ENCODE measurements at places on chromosomes 5 and 9.

GRCh38 chr9:109121232-109121796, 1.6 kb upstream of the TMEM245 start:
- DNase-seq, result no peak

- DNase-seq, result no peak
These were observed 135.4 kb downstream of the ISL1 start for GRCh38 chr5:51518607-51519006.

- no peak for DNase-seq
These were observed 885 bp downstream of the MPDZ start for GRCh38 chr9:13278368-13279246.

DNA sequence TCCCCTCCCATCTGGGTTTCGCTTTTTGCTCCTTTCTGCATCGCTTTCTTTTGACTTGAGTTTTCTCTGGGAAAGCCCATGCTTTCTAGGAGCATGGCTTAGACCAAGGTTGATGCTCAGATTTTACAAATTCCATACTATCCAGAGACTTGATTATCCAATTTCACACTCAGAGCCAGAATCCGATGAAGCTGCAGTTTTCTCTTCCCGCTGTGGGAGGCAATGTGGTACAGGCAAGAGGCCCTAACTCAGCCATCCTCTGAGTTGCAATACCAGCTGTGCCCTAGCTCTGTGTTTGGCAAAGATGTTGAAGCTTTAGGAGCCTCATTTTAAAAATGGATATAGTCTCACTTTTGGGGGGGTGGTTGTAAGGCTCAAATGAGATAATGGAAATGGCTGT, 85.1 kb downstream of the BRINP1 start:
- DNase-seq, result no peak

GRCh38 chr5:2135354-2135753, 252.6 kb upstream of the IRX4 start:
- no peak for DNase-seq

DNA sequence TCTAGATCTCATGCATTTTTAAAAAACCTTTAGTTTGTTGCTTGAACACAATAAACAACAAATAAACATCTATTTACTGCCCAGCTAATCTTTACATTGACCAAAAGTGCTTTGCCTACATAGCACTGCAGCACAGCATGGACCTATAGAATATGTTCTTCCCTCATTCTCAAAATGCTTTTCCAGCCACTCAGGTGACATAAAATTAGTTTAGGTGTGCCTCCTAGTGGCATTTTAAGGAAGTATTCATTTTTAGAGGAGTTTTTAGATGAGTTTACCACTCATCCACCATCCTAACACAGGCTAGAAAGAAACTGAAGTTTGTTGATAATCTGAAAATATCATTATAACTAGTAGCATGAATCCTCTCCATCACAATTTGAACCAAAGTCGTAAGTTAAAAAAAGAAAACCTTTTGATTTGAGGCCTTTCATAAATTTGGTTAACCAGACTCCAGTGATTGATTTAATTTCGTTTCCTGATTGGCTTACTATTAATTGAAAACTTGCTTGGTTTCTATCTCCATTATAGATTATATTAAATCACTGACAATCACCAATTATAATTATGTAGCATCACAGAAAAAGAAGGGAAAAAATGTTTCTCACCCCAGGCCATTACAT, 12.6 kb downstream of the PLGRKT start:
- no peak for DNase-seq

- DNase-seq, result no peak
These were observed 56.3 kb downstream of the TBCA start for GRCh38 chr5:77719666-77720363.

- DNase-seq, result no peak
These were observed 102.9 kb downstream of the ZFAND5 start for GRCh38 chr9:72262063-72262462.

DNA sequence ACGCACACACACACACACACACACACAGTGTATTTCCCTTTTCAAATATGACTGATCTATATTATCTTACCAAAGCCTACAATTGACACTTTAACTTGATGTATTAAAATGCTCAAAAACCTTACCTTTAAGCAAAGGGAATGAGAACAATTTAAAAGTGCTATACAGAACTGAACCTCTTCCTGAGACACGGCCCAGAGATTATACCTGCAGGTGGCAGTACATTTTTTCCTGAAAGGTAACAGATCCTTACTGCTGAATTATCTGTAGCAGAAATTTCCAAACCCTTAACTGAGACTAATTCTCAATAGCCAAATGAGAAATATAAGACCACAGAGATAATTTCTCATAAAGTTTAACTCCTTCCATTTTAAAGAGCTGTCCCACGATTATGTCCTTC, 91.1 kb downstream of the MYO10 start:
- no peak for DNase-seq

GRCh38 chr5:1246711-1247431, 21.7 kb downstream of the SLC6A18 start:
- no peak for DNase-seq

DNA sequence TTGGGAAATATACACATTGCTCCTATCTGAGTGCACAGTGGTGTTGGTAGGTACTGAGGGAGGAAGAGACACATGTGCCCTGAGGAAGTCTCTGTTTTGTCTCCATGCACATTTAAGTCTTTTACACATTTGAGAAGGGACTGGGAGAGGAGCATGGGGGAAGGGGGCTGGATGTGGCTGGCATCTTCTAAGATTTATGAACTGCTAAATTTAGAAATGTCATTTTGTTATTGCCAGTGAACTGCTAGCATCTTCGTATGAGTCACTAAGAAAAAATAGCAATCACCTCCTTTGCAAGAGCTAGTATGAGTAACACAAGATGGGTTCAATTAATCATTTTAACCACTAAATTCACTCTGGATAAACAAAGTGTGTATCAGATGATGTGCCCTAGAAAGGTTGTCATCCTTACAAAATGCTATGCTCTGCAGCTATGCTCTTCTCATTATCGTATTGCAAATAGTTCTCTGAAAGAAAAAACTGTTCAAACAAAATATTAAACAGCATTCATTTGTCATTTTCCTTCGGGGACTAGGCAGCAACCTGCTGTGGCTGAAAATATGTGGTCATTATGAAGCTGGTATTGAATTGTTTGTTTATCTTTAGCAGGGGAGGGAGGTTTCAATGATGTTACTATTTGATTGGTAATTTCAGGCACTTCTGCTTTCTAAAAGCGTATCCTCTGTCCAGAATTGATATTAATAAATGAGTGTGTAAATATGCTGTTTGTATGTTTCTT, 236.5 kb downstream of the DMRTA1 start:
- DNase-seq, result no peak

GRCh38 chr5:56685503-56686217, 129.7 kb upstream of the MAP3K1 start:
- no peak for DNase-seq

DNA sequence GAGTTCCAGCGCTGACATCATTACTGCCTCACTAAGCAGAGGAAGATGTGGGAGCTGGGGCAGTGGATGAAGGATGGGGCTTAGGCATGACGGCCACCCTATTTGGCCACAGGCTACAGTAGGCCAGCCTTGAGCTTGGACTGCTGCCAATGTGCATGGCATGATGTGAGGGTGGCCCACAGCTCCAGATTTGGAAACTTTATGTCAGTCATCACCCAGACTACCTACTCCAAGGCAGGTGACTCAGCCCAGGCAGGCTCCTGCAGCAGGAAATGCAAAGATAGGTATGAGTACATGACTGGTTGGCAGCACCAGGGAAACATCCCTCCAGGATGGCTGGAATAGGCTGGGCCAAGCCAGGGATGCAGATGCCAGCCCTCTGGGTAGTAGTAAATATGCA, 303.6 kb downstream of the SPOCK1 start:
- DNase-seq, result no peak

- DNase-seq, result no peak
These were observed 1076.7 kb downstream of the NR2F1-AS1 start for GRCh38 chr5:92504346-92504745.

GRCh38 chr9:21689854-21690253, 112.6 kb upstream of the MTAP start:
- no peak for DNase-seq

DNA sequence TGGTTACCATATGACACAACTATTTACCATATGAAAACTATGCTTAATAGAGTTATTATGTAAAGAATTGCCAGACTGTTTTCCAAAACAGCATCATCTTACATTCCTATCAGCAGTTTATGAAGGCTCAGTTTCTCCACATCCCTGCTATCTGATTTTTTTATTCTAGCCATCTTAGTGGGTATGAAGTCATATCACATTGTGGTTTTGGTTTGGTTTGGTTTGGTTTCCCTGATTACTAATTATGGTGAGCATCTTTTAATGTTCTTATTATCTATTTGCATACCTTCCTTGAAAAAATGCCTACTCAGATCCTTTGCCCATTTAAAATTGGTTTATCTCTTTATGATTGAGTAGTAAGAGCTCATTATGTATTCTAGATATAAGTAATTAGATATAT, 199.4 kb upstream of the NFIL3 start:
- DNase-seq, result no peak

GRCh38 chr5:115825948-115826347, 9.5 kb upstream of the CDO1 start:
- no peak for DNase-seq

GRCh38 chr9:107545036-107545435, 55.5 kb upstream of the KLF4 start:
- DNase-seq, result no peak

GRCh38 chr5:178199581-178200434, 4.5 kb upstream of the HNRNPAB start:
- DNase-seq, result no peak

- no peak for DNase-seq
These were observed 87.5 kb downstream of the SLIT3 start for GRCh38 chr5:169213479-169213878.

DNA sequence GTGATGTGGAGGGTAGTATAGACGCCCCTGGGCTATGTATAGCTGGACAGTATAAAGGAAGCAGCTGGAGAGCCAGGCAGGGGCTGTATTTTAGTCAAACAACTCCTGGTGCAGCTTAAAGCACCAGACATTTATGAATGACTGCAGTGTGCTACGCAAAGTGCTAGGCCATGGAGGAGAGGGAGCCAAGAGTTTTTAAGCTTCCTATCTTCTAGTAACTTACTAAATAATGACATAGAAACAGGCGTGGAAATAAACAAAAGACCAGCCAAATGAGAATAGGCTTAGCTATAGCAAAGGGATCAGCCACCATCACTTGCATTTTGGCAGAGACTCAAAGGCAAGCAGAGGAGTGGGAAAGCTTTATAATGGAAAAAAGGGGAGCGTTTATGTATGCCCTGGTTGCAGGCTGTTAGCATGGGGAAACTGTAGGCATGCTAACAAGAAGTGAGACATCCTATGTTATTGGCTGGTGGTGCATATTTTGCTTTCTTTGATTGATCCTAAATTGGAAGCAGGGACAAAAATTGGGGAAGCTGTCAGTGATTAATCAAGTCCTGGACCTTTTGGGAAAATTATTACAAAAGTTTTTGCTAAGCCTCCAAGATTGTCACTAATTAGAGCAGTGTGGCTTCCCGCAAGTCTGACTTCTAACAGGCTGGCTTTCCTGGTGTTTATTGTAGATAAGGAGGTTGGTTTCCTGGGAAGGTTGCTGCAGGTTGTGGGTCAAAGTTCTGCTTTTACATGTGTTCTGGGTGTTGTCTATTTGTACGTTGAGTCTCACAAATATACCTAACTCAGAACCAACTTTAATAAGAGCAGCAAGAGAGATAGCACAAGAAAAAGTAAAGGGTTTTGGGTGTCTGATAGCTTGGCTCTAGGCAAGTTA, 46.6 kb downstream of the RAB3C start:
- DNase-seq, result no peak

GRCh38 chr5:10730043-10730351, 31.0 kb downstream of the DAP start:
- DNase-seq, result no peak

DNA sequence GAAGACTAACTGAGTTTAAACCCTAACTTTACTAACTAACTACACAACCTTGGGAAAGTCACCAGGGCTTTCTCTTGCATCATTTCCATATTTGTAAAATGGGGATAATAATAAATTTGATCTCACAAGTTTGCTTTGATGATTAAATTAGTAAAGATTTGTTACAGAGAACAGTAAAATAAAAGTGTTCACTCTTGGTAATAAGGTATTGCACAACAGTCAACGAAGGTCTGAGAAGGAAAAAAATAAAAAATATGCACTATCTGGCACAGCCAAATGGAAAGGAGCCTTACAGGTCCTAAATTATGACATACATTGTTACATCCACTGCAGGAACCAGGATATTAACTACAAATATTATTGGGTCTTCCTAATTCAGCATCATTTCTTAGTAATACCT, 160.0 kb upstream of the TMEM161B start:
- DNase-seq, result no peak

DNA sequence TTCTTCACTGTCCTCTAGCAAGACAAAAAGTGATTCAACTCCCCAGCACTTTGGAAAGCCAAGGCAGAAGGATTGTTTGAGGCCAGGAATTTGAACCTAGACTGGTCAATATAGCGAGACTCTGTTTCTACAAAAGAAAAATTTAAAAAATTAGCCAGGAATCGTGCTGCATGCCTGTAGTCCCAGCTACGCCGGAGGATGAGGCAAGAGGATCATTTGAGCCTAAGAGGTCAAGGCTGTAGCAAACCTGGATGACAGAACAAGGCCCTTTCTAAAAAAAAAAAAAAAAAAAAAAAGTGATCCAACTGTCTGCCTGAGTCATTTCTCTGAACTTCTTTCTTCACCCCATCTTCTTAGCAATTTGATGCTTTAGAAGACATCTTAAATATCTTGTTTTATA, 12.4 kb downstream of the ITGA2 start:
- no peak for DNase-seq

DNA sequence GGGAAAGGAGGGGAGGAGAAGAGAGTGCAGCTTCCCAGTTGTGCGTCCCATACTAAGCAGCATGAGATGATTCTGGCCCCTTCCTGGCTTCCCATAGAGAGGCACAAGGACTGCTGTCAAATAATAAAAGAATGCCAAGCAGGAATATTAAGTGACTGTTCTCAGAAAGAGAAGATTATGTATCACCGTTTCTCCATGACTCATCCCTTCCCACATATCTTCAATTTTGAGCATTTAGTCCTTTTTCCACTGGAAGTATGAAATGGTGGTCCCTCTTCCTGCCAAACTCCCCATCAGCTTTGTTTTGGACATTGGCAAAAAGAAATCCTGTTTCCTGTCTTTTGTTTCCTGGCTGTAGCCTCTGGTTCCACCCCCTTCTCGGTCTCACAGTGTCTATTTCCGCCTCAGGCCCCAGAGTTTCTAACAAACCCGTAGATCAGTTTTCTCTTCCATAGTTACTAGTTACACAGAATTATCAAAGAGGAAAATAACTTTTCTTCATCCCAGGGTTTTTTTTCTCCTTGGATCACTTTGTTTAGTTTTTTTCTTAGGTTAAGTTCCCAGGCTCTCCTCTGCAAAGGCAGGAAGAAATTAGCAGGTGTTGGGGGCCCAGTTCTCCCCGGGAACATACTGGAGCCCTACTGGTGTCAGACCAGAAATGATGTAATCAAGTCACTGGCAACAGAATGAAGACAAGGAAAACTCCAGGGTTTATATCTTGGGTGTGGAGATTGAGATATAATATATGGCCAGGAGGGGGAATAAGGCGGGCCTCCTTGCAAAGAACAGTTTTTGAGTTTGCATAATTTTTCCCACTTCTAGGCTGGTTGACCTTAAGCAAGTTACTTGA, 26.4 kb upstream of the ARHGAP26 start:
- DNase-seq, result no peak

Data from smooth muscle cell of the brain vasculature (primary cell).